ENCODE measurements at places on chromosomes 1 and 21.

DNA sequence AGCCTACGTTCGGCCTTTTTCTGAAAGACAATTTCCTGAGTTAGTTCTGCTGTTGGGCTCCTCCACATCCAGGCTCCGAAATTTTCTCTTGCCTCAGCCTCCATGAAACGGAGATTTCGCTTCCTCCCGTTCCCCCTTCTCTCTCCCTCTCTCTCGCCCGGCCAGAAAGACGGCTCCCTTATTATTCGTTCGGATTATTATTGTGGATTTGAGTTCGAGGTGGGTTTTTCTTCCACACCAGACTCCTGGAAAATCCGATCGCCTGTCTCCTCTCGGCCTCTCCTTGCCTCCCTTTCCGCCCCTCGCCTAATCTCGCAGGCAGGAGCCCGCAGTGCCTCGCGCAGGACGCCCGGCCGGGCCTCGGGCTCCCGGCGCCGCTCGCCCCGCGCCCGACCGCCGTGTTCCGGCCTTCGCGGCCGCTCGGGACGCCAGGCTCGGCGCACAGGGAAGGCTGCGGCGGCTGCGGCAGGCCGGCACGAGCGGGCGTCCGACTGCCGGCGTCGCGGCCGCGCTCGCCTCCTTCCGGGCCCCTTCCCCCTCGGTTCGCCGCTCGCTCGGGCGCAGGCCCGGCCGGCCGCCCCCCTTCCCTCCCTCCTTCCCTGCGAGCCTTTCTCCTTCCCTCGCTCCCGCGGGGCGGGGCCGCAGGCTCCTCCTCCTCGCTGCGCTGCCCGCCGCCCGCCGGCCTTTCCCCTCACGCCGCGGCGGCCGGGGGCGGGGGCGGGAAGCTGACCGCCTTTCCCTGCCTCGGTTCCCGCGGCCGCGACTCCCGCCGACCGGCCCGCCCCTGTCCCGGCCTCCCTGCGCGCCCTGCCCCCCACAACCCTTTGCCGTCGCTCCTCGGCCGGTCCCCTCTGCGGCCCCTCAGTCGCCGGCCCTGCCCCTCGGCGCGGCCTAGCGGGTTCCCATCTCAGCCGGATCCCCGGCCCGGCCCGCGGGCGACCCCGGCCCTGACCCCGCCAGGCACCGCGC, at the start of gene ARHGEF11:
TSS of gene ARHGEF11 (minus strand) at position 493 of the 969 bp plus-strand sequence. CDS start 1,412 bp downstream, outside the sequence.
- DNase-seq = peak; percentile 77

DNA sequence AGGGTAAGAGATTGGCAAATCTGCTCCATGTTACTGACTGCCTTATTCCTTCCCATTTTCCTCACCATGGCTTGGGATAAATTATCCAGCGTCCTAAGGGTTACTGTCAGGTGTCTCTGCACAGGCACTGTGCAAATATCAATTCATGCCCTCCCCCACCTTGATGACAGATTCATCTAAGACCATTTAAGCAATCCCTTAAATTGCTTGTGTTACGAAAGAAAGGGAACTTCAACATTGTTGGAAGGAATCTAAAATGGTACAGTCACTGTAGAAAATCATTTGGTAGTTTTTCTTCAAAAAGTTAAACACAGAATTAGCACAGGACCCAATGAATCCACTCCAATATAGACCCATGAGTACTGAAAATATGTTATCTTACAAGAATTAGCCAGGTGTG, 17.6 kb upstream of the MTARC2 start:
- DNase-seq = no peak

DNA sequence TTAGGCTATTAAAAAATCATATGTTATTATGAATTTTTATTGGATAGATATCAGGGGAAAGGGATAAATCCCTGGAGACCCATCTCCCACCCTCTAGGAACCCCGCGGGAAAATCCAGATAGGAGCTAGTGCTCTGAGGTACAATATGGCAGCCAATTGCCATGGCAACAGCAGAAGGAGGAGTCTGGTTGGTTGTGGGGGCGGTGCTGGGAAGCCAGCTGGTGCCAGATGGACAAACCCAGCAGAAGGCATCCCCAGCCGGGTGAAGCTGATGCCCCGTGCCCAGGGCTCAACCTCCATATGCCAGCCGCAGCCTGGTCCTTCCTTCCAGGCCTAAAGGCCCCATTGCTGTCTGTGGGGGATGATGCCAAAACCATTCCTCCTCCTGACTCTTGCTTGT, 38.3 kb downstream of the RHBG start:
- no peak for DNase-seq

DNA sequence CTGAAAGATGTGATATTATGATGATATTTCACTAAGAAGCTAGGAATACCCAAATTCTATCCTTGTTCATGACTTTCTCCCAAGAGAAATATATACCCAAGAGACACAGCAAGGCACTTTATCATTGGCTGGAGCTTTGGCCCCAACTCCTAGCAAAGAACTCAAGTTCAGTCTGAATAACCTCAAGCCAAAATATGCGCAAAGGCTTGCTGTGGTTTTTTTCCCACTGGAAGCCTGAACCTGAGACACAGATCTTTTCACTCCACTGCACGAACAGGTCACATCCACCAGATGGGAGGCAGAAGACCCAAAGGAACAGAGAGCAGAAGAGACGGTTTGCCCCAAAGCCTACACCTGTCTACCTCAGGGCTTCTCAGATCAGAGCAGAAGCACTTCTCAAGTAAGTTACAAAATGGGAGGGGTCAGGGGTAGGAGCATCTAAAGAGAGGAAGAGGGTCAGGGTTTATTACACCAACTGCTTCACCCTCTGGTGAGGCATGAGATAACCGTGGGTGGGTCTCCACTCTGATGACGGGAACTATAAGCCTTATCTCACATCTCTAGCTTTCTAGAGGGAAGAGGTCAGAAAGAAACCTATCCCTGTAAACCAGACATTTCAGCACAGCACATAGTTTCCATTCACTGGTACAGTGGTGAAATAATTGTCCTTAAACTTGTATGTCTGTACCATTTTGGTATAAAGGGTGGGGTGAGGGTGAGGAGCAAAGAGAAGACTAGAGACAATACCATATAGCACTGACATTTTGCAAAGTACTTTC, 17.1 kb upstream of the CDC42BPA start:
- DNase-seq = no peak

GRCh38 chr1:20361401-20361800, 70.7 kb downstream of the VWA5B1 start:
- DNase-seq = no peak

- DNase-seq = no peak
These were observed 399.6 kb downstream of the TBX15 start for GRCh38 chr1:118588566-118588965.

DNA sequence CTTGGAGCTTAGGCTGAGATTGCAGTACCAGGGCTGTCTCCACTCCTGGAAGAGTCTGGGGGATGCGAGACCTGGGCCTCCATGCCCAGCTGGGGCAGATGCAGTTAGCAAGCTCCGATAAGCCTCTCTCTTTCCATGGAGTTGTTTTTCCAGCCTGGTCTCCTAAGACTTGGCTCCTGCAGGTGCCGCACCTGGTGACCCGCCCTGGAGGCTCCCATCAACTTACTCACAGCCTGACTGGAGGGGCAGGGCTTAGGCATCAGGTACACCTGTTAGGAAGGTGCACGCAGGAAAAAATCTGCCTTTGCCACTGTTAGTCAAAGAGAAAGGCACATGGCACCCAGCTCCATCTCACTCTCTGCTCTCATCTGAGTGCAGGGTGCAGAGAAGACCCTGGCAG, 198.1 kb upstream of the TMEM51 start:
- DNase-seq = no peak

DNA sequence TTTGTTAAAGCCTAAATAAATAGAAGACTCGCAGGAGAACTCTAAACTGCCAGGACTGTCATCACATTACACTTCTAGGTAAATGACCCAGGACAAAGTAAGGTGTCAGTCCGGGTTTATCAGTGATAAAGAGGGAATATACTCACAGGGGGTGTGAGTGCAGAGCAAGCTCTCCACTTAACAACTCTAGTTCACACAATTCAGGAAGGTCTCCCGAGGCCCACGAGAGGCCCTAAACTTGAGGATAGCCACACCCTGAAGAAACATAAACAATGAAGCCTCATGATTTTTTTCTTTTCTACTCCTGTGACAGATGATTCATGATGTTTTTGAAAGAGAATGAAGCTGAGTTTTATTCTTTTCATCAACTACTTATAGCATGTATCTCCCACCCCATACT, 65.6 kb upstream of the EXO1 start:
- no peak for DNase-seq

DNA sequence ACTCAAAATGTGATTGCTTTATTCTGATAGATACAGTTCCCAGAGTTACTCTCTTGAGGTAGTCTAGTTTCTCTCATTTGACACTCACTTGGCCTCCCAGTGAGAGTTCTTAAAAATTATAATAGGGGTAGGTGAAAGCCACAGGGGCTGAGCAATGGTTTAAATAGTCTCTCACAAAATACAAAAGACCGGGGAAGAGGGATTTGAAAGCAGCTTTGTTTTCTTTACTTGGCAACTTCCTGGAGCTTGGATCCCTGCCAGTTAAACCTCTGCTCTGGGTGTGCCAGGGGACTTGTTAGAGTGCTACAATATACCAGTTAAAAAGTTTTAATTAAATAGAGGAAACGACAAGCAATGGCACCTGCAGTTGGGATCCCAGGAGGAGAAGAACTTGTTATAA, 31.7 kb downstream of the OR13G1 start:
- DNase-seq = no peak

- DNase-seq = no peak
These were observed 156.4 kb upstream of the B3GALT2 start for GRCh38 chr1:193342811-193343210.

- DNase-seq = no peak
These were observed 5.2 kb downstream of the NPPA start for GRCh38 chr1:11842154-11843041.

GRCh38 chr1:213183036-213183672, 132.1 kb downstream of the RPS6KC1 start:
- DNase-seq = no peak

DNA sequence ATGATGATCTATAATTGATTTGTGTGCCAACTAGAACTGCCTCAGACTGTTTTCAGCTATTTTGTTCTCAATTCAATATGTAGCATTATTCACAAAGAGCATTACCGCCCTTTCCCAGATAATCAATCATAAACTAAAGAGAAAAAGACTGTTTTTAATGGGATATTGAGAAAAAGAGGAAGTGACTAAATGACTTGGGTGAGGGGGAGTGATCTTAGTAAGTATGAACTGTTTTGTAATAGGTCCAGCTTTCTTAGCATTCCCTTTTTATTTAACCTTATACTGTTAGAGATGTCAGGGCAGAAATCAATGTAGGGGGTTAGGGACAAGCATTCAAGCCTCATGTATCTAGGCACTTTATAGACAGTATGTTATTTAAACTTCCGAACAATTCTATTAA, 157.8 kb upstream of the DPYD start:
- no peak for DNase-seq

GRCh38 chr1:88394958-88395357, 289.1 kb upstream of the PKN2 start:
- no peak for DNase-seq

- no peak for DNase-seq
These were observed 36.0 kb downstream of the ELK4 start for GRCh38 chr1:205595861-205596260.

- no peak for DNase-seq
These were observed 2.0 kb downstream of the SCMH1 start for GRCh38 chr1:41239988-41240610.

DNA sequence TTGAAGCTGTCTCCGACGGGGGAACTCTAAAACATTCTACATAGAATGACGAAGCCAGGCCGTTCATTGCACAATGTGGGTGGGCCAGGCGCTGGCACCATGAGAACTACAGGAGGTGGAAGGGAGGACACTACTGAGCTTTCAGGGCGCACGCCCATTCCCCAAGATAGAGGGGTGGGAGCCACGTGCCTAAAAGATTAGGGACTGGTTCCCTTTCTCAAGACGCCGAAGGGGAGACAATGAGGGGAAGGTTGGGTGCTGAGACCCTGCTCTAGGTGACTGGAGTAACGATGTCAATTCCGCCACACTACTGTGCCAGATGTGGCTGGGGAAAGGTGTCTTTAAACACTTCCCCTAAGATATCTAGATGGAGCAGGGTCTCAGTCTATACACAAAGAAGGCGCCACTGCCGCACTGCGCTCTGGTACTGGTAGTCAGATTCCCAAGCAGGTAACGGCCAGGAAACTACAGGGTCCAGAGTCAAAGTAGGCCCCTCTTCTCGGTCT, 782 bp downstream of the CSDE1 start:
- peak; percentile 13 for DNase-seq

GRCh38 chr1:109628540-109629321, 9.1 kb downstream of the AMPD2 start:
- DNase-seq = no peak

GRCh38 chr1:85199667-85200462, 951 bp downstream of the SYDE2 start:
- no peak for DNase-seq

DNA sequence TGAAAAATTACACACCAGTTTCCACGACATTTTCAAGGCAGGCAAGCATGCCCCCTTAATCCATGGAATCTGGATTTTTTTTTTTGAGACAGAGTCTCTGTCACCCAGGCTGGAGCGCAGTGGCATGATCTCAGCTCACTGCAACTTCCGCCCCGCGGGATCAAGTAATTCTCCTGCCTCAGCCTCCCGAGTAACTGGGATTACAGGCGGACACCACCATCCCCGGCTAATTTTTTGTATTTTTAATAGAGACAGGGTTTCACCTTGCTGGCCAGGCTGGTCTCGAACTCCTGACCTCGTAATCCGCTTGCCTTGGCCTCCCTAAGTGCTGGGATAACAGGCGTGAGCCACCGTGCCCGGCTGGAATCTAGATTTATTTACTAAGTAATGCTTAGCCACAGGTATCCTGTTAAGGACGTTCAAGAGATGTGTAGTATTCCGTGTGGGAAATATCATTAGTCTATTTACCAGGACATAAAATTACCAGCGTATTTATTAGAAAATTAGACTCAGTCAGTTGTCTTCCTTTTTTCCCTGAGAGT, 2.5 kb downstream of the IFI44 start:
- no peak for DNase-seq

- DNase-seq = no peak
These were observed 137.8 kb downstream of the NUF2 start for GRCh38 chr1:163459539-163459938.

GRCh38 chr1:226337276-226337875, 28.4 kb upstream of the LIN9 start:
- DNase-seq = no peak

GRCh38 chr1:174976436-174977108, 23.2 kb upstream of the CACYBP start:
- DNase-seq = no peak

GRCh38 chr1:26181586-26182382, 4.5 kb downstream of the CNKSR1 start:
- no peak for DNase-seq

DNA sequence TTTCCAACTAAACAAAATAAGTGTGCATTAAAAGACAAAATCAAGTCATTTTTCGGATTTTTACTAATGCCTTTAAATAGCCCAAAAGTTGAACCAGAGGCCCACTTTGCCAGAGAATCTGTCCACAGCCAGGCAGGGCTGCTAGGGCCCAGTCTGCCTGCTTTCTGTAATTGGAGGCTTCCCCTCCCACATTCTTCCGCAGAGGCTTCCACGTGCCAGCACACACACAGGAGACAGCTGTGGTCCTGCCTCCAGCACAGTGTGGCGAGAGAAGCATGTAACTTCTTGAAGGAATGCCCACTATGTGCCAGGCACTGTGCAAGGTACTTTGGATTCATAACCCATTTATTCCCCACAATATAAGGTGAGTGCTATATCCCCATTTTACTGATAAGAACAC, 11.3 kb upstream of the PDZK1IP1 start:
- DNase-seq = no peak

- DNase-seq = no peak
These were observed 16.1 kb upstream of the GPR37L1 start for GRCh38 chr1:202106340-202107254.

- no peak for DNase-seq
These were observed 4.2 kb upstream of the PMVK start for GRCh38 chr1:154940651-154941194.

All from left renal cortex interstitium (tissue), 4 donors.